Activated CD8-positive, alpha-beta T cell treated with anti-CD3 and anti-CD28 coated beads for 36 hours (primary cell): ENCODE measurements at places on chromosomes 3 and 15. TPM values are rescaled to one million over a fixed set of nuclear protein-coding genes. Genes with fewer than 3 reads are reported as not detected.

PRR20G gene
- total RNA-seq: not detected

GPR176 gene
- 0.16 TPM for total RNA-seq

CAMKV gene
- 2.1 TPM for total RNA-seq

SPRED1 gene
- 0.77 TPM for total RNA-seq

PPP2R3A gene
- total RNA-seq: 0.16 TPM

RASGRP1 gene
- total RNA-seq: 106 TPM

OR5K2 gene
- not detected for total RNA-seq

- H3K4me3 ChIP-seq: no peak overlapping the region
- H3K27me3 ChIP-seq: no peaks in the 10 kb centered on the region
- no peak for DNase-seq
- no peaks in the 10 kb centered on the region for H3K36me3 ChIP-seq
- no peaks in the 10 kb centered on the region for H3K4me1 ChIP-seq
Observed at GRCh38 chr3:194857469-194858113, 171.9 kb downstream of the FAM43A start.

- DNase-seq: no peak
- no peaks in the 10 kb centered on the region for H3K36me3 ChIP-seq
Observed at GRCh38 chr3:25711090-25711489, 46.4 kb upstream of the TOP2B start.

DNA sequence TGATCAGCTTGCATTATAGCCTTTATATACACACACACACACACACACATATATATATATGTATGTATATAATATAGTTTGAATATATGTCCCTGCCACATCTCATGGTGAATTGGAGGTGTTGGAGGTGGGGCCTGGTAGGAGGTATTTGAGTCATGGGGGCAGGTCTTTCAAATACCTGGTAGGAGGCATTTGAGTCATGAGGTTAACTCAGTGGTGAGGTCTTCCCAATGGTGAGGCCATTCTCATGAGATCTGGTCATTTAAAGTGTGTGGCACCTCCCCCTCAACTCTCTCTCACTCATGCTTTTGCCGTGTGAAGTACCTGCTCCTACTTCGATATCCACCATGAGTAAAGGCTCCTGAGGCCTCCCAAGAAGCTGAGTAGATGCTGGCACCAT is 27.5 kb upstream of the FHIT start:
- no peak overlapping the region for H3K27ac ChIP-seq
- H3K27me3 ChIP-seq: peaks cover 8% of the 10 kb centered on the region
- H3K36me3 ChIP-seq: no peaks in the 10 kb centered on the region
- DNase-seq: no peak
- H3K4me3 ChIP-seq: no peak overlapping the region
- peaks cover 5% of the 10 kb centered on the region for H3K4me1 ChIP-seq

DNA sequence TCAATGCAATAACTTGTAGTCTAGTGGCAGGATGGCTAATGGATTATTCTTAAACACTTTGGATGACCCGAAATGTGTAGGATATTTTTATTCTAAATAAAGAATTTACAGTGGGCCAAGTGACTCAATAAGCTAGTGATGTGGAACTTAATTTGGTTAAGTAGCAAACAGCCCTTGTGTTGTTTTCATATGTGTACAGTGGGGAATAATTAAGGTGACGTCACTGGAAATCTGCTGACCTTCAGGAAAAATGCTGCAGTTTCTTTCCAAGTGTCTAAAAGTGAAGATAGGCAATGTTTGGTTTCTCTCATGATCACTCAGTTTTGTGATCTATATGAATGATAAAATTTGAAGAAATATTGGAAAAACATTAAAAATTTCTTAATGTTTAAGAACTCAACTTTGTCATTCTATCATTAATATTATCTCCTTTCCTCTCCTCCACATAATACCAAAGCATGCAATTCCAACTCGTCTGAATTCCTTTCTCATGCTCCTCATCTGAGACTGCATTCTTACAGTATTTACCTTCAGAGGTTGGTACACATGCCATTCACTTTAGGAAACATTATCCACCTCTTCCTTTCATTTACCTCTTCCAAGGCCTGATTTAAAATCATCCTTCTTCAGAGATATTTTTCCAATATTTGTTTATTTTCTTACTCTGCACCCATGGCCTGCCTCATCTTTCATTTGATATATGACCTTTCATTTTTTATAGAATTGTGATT is 414.6 kb upstream of the ARPP21 start:
- no peaks in the 10 kb centered on the region for H3K4me1 ChIP-seq
- H3K36me3 ChIP-seq: no peaks in the 10 kb centered on the region
- H3K27ac ChIP-seq: no peak overlapping the region
- peaks cover 1% of the 10 kb centered on the region for H3K27me3 ChIP-seq
- H3K4me3 ChIP-seq: no peak overlapping the region

DNA sequence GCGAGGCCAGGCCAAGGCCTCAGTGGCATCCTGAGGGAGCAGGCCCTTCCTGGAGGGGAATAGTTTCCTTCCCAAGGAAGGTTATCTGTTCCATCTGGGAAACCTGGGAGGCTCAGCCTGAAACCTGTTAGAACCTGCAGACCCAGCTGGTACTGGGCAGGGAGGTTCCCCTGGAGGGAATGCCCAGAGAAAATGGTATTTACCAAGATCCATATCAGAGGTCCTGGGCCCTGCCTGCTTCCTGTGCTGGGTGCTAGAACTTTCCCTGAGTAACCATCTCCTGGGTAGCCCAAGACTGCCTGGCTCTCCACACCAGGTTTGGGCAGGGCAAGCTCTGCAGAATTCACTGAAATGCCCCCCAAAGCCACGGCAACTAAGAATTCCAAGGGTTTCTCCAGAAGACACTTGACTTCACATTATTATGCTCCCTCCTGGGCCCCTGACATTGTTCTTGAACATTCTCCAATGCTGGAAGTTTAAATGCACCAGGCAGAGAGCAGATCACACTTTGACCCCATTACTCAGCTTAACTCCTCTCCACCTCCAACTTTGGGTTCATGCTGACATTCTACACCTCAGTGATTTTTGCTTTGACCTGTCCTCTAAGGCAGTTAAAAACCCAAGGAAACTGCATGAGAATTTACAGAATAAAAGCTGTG is 2.0 kb downstream of the CA12 start:
- H3K36me3 ChIP-seq: no peaks in the 10 kb centered on the region
- DNase-seq: no peak
- H3K4me1 ChIP-seq: peaks cover 32% of the 10 kb centered on the region
- no peak overlapping the region for H3K27ac ChIP-seq

- no peak for DNase-seq
- H3K27ac ChIP-seq: no peak overlapping the region
- no peak overlapping the region for H3K4me3 ChIP-seq
- H3K27me3 ChIP-seq: peaks cover 2% of the 10 kb centered on the region
Observed at GRCh38 chr15:81666839-81667238, 292.8 kb upstream of the TMC3 start.

DNA sequence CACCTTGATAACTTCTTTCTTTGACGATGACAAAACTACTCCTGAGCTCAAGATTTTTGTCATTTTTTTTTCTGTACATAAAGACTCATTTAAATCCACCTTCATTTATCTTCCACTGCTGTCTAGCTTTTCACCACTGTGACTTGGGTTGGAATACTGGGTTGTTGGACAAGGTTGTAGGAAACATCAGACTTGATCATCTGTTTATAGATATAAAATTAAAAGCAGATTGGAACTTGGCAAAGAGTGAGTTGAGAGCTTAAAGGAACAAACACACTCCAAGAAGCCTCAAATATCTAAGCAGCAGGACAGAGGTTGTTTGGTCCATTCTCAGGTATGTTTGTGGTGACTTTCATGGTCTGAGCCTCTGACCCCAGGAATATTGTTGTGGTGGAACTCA is 141.7 kb upstream of the NDN start:
- no peak for DNase-seq
- no peaks in the 10 kb centered on the region for H3K36me3 ChIP-seq
- H3K27ac ChIP-seq: no peak overlapping the region
- H3K4me1 ChIP-seq: no peaks in the 10 kb centered on the region
- no peak overlapping the region for H3K4me3 ChIP-seq

DNA sequence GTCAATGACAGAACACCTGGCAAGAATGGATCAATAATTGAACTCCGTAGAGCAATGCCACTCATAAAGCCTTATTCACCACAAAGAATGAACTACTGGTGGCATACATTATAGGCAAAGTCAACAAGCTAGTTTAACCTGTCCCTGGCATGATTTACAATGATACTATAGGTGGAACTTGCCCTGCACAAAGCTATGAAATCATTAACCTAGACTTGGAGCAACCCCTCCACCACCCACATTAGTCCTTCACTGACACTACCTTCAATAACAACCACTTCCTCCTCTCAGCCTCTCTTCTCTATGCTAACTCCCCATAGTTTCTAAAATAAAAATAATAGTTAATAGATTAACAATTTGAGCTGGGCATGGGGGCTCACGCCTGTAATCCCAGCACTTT is 54.4 kb downstream of the ACAP2 start:
- H3K4me1 ChIP-seq: peaks cover 29% of the 10 kb centered on the region
- no peaks in the 10 kb centered on the region for H3K27me3 ChIP-seq
- DNase-seq: no peak

- H3K4me3 ChIP-seq: no peak overlapping the region
- H3K27me3 ChIP-seq: peaks cover 8% of the 10 kb centered on the region
- no peaks in the 10 kb centered on the region for H3K4me1 ChIP-seq
- no peak overlapping the region for H3K27ac ChIP-seq
- no peak for DNase-seq
Observed at GRCh38 chr15:95550702-95551101, 779.8 kb upstream of the NR2F2 start.

GRCh38 chr3:109903100-109903499 is 565.8 kb upstream of the DPPA4 start:
- no peak for DNase-seq
- no peak overlapping the region for H3K27ac ChIP-seq
- H3K27me3 ChIP-seq: no peaks in the 10 kb centered on the region
- H3K4me3 ChIP-seq: no peak overlapping the region

DNA sequence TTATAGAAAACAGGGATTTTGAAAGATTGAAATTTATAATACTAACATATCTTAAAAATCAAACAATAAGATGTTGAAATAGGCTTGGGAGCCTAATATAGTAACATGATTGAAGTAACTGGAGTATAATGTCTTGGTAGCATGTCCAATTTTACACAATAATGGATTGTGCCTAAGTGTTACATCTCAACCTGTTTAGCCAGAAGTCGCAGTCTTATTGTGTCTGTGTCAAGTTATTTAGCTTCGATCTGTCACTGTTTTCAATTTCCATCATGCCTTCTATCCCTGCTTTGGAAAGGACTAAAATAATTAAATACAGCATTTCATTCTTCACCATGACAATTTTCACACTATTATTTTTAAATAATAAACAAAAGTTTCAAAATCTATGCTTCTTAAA is 1352.2 kb downstream of the SI start:
- no peak for DNase-seq
- H3K4me3 ChIP-seq: no peak overlapping the region

DNA sequence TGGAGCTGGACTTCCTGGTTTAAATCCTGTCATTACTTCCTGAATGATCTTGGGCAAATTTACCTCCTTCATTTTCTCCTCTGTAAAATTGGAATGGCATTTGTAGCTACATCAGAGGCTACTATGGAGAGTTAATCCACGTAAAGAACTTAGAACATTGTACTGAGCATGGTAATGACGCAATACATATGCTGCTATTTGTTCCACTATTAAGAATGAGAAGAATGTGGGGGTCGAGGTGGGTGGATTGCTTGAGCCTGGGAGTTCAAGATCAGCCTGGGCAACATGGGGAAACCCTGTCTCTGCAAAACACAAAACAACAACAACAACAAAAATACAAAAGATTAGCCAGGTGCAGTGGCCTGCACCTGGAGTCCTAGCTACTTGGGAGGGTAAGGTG is 250.6 kb downstream of the RYR3 start:
- H3K27ac ChIP-seq: no peak overlapping the region
- H3K36me3 ChIP-seq: no peaks in the 10 kb centered on the region
- no peak overlapping the region for H3K4me3 ChIP-seq
- no peak for DNase-seq

- H3K36me3 ChIP-seq: peaks cover 13% of the 10 kb centered on the region
- peaks cover 7% of the 10 kb centered on the region for H3K4me1 ChIP-seq
- H3K4me3 ChIP-seq: no peak overlapping the region
Observed at GRCh38 chr15:72034859-72035650, 82.9 kb downstream of the MYO9A start.

DNA sequence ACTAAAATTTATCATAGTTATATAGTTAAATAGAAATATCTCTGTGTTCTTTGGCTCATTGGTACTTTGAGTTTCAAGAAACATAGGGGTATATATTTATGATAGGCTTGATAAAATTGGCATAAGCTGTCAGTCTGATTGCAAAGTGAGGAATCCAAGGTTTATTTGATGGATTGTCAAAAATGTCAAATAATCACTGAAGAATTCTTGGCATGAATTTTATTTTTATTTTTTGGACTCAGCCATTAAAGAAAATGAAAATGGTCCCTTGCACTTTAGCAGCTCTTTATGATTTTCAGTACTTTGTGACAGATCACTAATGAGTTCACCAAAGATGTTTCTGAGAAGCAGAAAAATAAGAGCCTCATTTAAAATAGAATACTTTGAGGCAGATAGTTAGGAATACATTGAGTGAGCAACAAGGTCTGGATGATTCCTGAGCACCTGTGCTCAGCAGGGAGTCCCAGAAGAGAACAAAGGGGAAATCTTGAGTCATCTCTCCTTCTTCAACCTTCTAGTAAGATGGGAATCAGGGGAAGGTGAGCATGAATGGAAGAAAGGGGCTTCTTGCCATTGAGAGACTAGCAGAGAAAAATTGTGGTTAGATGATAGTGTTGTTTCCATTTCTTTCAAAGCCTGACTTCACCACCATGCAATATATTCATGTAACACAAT is 85.3 kb upstream of the VEPH1 start:
- H3K4me3 ChIP-seq: no peak overlapping the region
- H3K27ac ChIP-seq: no peak overlapping the region
- H3K4me1 ChIP-seq: no peaks in the 10 kb centered on the region
- no peaks in the 10 kb centered on the region for H3K36me3 ChIP-seq
- peaks cover 3% of the 10 kb centered on the region for H3K27me3 ChIP-seq

- no peaks in the 10 kb centered on the region for H3K4me1 ChIP-seq
- no peak overlapping the region for H3K4me3 ChIP-seq
- H3K27me3 ChIP-seq: peaks cover 3% of the 10 kb centered on the region
- no peak for DNase-seq
- H3K27ac ChIP-seq: no peak overlapping the region
Observed at GRCh38 chr15:25510146-25510545, 71.3 kb upstream of the UBE3A start.

- no peak overlapping the region for H3K27ac ChIP-seq
- no peak for DNase-seq
- H3K36me3 ChIP-seq: no peaks in the 10 kb centered on the region
- no peak overlapping the region for H3K4me3 ChIP-seq
- H3K4me1 ChIP-seq: peaks cover 7% of the 10 kb centered on the region
Observed at GRCh38 chr15:59751552-59752413, 62.7 kb upstream of the BNIP2 start.

DNA sequence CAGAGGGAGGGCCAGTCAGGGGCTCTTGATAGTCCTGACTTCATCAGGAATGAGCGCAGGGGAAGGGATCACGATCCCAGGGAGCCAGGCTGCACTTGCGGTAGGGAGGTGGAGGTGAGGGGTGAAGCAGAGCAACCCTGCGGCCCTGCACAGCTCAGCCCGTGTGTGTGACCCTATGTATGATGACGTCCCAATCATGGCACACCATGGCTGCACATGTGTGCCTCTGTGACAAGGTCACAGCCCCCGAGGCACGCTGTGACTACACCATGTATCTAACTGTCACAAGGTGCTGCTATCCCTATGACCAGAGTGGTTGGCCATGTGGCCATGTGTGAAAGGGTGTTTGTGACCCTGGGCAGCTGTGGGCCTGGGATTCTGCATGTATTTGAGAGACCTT is 13.3 kb upstream of the ALAS1 start:
- H3K4me1 ChIP-seq: peaks cover 3% of the 10 kb centered on the region
- H3K27ac ChIP-seq: no peak overlapping the region
- H3K27me3 ChIP-seq: no peaks in the 10 kb centered on the region
- no peak overlapping the region for H3K4me3 ChIP-seq
- no peak for DNase-seq
